ENCODE measurements at places on chromosomes 1 and 21.

DNA sequence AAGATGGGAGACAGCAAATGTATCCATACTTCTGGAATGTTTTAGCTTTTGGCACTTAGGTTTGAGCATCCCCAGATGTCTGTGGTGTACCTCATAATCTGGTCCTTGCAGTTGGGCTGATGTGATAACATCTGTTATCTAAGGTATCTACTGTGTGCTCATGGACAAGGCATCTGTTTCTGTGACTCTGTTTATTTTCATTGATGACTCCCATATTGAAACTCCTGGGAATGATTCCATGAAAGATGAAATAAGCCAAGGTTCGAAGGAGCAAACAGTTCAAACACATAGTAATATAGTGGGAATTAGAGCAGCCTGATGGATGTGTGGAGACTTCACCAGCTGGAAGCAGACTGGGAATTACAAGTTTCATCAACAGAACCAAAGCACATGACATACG lies 20.7 kb upstream of the TRIM45 start:
- DNase-seq = no peak

GRCh38 chr1:36239941-36240637 lies 15.8 kb downstream of the THRAP3 start:
- no peak for DNase-seq

GRCh38 chr1:112263453-112263852 lies 132.6 kb upstream of the CTTNBP2NL start:
- no peak for DNase-seq

DNA sequence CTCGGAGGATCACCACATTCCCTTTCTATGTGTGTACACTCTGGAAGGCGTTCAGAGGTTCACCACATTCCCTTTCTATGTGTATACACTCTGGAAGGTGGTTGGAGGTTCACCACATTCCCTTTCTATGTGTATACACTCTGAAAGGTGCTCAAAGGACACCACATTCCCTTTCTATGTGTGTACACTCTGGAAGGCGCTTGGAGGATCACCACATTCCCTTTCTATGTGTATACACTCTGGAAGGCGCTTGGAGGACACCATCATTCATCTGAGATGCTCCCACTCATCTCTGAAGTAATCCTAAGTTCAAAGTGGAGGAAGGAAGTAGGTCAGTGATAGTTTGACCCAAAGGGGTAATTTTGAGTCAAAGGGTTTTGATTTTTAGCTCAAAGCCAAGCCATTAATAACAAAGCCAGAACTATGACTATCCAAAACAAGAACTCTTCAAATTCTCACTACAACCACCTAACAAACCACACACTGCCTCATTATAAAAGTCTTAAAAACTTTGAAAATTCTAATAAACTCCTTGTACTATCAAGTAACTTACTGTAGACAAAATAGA lies 32.9 kb downstream of the NRIP1 start:
- no peak for DNase-seq

DNA sequence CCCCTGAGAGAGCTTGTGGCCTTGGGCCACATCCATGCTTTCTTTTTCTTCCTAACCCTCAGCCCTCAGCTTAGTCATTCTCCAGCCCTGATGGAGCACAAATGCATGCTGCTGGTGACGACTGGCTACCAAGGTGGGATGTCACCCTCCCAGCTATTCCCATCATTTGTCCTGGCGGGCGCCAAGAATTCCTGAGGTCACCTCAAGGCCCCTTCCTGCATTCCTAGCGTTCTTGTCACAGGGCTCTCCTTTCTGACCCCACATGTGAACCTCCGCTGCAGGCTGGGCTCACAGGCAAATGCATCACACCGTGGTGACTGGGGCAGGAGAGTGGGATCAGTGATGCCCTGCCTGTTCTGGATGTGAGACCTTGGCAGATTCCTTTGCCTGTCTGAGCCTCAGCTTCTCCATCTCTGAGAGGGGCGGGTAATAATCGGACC lies 53.4 kb upstream of the IFFO2 start:
- no peak for DNase-seq
